ENCODE measurements at places on chromosomes 1 and 21.

- DNase-seq: no peak
These were observed 286.3 kb upstream of the C1orf105 start for GRCh38 chr1:172134087-172134731.

DNA sequence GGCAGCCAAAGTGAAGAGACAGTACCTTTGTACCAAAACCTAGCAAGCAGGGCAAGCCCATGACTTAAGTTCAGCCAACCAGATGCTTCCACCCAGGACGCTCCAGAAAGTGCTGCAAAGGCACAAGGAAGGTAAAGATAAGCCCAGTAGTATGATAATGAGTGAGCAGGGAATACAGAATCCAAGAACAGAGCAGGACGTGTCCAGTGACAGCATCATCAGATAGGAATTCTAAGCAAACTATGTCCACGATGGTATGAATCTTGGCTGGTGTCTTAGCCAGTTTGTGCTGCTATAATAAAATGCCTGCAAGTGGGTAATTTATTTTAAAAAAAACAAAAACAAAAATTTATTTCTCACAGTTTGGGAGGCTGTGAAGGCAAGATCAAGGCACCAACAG lies 13.6 kb downstream of the GJA4 start:
- DNase-seq: peak; percentile 59

- DNase-seq: no peak
These were observed 569 bp downstream of the TRABD2B start for GRCh38 chr1:47996406-47997226.

DNA sequence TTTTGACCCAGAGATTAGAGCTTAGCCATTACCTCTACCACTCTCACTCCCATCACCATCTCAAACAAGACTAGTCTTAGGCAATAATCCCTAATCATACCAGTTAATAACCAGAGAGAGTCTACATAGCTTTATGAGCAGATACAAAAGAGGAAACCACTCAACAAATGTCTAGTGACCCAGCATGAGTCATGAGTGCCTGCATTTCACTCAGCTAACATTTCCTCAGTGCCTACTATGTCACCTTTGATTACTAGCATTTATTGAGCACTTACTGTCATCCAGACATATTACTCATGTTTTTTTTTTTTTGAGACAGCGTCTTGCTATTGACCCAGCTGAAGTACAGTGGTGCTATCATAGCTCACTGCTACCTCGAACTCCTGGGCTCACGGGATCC lies 35.9 kb upstream of the GALNT2 start:
- no peak for DNase-seq

- DNase-seq: peak; percentile 72
These were observed 29.6 kb upstream of the C1orf105 start for GRCh38 chr1:172390683-172391551.

GRCh38 chr1:36846357-36846756 lies 188.0 kb downstream of the GRIK3 start:
- DNase-seq: no peak

DNA sequence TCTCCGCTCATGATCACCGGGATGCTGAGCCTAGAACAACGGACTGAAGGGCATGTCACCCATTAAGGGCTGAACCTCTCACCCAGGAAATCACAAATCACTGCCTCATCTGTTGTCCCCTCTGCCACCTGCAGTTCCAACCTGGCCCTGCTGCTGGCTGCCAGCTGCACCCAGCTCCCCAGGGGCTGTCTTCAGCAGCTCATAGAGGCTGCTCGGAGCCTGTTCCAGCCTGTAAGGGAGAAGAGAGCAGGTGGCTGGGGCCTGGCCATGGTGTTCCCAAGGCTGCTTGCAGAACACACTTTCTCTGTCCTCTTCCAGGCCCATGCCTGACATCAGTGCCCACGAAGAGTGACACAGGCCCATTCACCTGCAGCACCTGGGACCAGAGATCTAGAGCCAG lies 44.5 kb upstream of the DISP3 start:
- DNase-seq: no peak

- DNase-seq: no peak
These were observed 29.6 kb upstream of the TENT5C start for GRCh38 chr1:117576236-117576635.

DNA sequence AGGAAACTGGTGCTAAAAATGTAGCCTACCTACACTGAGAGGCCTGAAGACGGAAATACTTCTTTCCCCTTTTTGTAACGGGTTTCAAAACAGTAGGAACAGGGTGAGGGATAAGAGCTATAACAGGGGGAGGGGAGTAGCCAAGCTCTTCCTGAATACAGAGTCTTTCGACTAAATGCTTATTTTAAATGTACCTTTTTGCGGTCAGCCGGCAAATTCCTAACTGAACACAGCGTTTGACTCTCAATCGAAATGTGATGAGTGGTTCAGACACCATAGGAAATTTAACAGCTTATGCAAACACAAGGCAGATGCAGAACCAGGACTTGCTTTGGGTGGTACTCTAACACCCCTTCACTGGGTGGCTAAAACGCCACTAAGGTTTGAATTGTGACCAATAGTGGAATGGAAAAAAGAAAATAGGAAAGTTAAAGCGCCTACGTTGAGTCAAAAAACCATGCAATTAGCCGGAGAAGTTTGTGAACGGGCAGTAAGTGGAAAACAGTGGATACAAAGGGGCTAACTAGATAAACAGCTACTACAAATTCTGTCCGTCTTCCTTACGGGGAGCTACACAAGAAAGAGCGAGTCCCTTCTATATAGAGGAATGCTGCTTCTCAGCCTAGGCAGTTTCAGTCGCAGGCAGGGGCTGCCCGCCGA lies 1.7 kb downstream of the EGLN1 start:
- DNase-seq: peak; percentile 10

- DNase-seq: no peak
These were observed 462.3 kb downstream of the OMA1 start for GRCh38 chr1:58084266-58084665.

- no peak for DNase-seq
These were observed 4.0 kb upstream of the SLC25A34 start for GRCh38 chr1:15731735-15732685.

Measured in AG10803 (cell line).